T-helper 2 cell (primary cell): ENCODE measurements at places on chromosomes 16 and 17.

DNA sequence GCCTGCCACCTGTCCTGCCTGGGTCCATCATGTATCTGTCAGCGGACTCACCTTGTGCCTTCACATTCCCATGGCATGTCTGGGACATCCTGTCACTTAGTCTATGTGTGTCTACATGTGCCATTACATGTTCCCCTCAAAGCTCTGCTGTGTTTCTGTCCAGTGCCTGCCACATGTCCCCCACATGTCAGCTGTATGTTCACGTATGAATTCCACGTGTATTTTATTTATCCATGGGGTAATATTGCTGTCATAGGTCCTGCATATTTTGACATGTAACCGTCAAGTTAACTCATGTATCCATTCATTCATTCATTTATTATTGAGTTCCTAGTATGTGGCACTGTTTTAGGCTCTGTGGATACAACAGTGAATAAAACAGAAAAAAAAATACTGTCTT lies 20.8 kb downstream of the TMEM92 start:
- DNase-seq, result no peak

DNA sequence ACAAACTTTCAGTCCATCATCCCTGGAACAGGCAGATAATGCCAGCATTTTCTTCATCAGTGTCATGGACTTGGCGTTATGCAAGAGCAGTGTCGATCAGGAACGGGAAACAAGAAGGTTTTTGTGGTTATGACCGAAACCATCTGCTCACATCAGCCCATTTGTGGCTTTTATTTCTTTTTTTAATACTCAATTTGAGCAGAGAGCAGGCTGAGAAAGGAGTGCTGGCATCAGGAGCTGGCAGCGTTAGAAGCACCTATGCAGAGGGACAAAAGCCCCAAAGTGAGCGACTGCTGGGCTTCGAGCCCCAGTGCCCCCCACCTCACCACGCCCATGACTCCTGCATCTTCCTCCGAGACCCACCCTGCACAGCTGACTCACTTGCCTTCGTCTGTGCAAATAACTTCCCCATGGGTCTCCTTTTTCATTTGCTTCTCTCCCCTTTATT lies 16.2 kb upstream of the CD300E start:
- DNase-seq, result no peak

- no peak for DNase-seq
These were observed 8.9 kb downstream of the ADAD2 start for GRCh38 chr16:84199861-84200260.

GRCh38 chr17:8825802-8826201 lies 26.6 kb upstream of the MFSD6L start:
- DNase-seq, result no peak

DNA sequence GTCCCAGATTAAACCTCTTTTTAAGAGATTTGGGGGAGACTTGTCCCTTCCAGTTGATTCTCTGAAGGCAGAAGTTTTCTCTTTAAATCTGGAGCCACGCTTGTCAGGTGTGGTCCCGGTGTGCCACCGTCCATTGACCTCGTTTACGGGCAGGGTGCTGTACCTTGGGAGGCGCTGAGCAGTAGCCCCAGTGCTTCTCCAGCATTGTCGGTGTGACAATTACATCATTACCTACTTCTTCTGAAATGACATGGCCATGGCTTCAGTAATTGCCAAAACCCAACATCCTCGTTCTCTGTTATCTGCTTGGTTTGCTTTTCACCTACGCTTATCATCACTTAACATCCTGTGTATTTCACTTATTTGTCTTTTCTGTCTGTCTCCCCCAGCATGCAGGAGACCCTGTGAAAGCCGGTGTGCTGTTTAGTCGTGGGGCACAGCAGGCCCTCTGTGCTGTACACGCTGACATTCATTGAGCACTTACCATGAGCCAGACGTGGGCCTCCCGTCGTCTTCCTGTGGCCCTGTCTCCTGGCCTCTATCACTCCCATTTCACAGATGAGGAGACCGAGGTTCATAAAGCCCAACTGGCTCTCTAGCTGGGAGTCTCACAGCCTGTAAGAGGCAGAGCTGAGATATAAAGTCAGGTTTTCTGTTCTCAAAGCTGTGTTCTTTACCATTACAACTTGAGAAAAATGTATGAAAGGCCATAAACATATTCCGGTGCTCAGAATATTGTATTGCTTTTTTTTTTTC lies 143.9 kb downstream of the CMIP start:
- DNase-seq, result no peak
